ENCODE measurements at places on chromosomes 3 and 15.

DNA sequence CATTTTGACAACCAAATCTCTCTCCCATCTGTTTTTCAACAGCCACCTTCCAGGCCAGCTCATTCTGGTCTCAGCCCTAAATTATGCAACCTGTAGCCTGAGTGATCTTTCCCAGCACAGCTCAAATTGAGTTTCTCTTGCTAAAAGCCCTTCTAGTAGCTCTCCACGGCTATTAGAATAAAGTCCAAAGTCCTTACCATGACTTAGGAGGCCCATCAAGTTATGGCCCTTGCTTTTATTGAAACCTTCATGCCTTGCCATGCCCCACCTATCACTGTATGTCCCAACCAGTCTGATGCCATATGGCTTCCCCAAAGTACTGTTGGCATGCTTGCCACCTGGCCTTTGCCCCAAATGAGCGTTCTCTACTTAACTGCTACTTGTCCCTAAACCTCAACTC, 303.5 kb upstream of the GADL1 start:
- DNase-seq = no peak

DNA sequence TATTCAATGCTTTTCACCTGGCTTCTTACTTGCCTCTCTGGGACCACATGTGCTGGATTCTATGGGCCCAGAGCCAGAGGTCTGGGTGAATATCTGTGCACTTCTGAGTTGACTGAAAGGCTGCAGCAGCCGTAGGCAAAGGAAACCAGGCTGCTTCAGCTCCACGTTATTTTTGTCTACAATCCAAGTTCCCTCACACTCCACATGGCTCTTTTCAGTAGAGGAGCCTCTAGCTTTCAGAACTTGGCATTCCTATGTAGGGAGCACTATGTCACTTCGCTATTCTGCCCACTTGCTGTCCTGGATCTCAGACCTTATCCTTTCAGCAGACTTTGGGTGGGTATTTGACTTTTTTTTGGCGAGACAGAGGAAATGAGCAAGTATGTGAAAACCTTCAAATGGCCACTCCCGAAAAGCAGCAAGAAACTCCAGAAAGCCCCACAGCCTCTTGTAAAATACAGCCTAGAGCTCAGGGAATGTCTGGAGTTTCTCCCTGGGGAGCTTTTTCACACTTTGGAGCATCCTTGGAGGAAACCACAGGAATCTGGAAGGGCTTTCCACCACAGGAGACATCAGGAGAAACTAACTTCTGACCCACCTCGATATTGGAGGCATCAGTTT, 80.9 kb downstream of the DUT start:
- peak; percentile 72 for DNase-seq

DNA sequence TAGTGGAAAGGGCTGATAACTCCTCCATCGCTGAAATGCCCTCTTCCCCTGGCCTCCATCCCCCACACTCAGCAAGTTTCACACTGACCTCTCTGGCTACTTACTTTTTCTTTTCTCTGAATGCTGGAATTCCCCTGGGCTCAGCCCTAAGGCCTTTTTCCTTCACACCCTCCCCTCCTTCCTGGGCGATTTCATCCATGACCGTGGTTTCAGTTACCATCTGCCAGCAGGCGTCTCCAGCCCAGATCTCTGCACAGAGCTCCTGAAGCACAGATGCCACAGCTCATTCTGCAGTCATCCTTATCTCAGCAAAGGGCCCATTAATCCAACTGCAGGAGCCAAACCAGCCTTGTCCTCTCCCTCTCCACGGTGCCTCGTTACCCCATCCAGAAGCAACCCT, 114.0 kb downstream of the RFTN1 start:
- DNase-seq = peak; percentile 81

DNA sequence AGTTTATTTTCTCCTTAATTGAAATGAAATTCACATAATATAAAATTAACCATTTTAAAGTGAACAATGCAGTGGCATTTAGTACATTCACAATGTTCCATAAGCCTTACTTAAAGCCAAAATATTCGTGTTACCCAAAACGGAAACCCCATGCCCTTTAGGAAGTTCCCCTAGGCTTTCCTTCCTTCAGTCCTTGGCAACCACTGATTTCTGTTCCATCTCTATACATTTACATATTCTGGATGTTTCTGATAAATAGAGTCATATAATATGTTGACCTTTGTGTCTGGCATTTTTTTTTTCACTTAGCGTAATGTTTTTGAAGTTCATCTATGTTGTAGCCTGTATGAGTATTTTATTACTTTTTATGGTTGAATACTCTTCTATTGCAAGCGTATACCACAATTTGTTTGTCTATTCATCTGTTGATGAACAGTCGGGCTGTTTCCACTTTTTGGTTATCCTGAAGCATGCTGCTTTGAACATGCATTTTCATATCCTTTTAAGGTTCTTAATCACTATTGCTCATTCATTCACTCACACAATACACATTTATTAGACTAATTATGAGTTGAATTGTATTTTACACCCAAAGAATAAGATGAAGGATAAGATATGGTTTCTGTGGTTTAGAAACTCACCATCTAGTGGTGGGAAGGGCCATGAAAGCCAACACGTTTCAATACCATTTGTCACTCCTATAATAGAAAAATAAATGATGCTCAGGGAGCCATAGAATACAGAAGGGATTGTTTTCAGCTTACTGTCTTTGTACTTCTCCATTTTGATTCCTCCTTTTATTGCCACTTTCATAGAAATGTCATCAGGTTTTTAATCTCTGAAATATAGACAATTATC, 408.2 kb upstream of the CBLB start:
- no peak for DNase-seq

- DNase-seq = no peak
These were observed 63.9 kb upstream of the GATA2 start for GRCh38 chr3:128556907-128557306.

GRCh38 chr15:98121957-98122356, 161.5 kb downstream of the ARRDC4 start:
- DNase-seq = no peak

GRCh38 chr3:128347282-128347681, 119.4 kb downstream of the DNAJB8 start:
- no peak for DNase-seq

DNA sequence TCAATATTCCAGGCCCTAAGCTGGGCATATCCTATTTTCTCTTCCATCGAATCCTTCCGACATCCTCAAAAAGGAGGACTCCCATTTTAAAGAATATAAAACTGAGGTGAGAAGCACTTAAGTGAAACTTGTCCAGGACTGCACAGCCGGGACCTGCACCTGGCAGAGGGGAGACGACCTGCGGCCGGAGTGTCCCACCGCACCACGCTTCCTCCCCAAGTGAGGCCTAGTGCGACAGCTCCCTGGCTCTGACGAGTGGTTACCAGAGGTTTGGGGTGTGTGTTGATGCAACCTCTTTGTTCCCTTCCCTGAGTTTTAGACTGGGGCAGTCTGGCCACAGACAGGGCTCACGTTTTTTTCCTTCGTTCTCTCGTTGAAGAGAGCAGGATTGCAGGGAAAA, 24.9 kb upstream of the ATP2B2 start:
- DNase-seq = no peak

- no peak for DNase-seq
These were observed 215.6 kb downstream of the CBLB start for GRCh38 chr3:105653166-105653565.

DNA sequence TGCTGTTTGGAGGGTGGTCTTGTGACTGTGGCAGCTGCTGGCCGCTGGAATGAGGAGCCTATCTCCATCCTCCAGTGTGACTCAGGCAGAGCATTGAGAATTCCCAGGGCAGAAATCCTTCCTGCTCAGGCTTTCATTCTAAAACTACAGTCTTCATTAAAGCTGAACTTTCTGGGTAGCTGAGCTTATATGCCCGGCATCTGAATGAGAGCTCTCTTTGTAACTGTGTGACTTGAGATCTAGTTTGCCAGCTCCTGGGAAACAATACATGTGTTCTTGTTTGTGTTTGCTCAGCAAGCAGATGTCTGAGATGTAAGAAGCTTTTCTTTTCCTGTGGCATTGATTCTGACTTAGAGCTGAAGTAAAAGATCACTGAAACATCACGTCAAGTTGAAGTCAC, 22.4 kb downstream of the RLBP1 start:
- DNase-seq = no peak

GRCh38 chr3:139470199-139470598, 6.1 kb downstream of the RBP2 start:
- DNase-seq = no peak

- DNase-seq = no peak
These were observed 178.8 kb downstream of the SYNPR start for GRCh38 chr3:63456901-63457300.

GRCh38 chr3:190130696-190131095, 10.0 kb upstream of the P3H2 start:
- no peak for DNase-seq

- DNase-seq = peak; percentile 74
These were observed 348.6 kb downstream of the NLGN1 start for GRCh38 chr3:173745952-173746682.

GRCh38 chr3:12473511-12473910, 10.8 kb upstream of the TSEN2 start:
- no peak for DNase-seq

DNA sequence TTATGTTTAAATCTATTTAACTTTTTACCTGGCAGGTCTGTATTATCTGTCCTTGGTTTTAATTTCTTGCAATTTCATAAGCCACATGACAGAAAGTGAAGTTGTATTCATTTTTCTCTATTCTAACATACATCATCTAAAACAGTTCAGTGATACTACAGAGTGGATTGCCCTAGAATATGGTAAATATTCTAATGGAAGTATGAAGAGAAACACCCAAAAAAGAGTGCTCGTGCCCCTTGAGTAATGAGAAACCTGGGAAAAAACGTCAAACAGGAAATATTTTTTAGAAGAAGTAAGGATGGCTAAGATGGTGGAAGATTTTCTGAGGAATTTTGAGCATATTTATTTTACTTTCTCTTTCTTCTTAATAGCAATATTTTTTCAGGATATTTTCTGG, 261.1 kb upstream of the CBLB start:
- DNase-seq = no peak

GRCh38 chr15:73897441-73898261, 24.3 kb downstream of the TBC1D21 start:
- DNase-seq = peak; percentile 96

- no peak for DNase-seq
These were observed 11.2 kb downstream of the PTH1R start for GRCh38 chr3:46888705-46889104.

GRCh38 chr3:64345371-64345770, 120.1 kb upstream of the PRICKLE2 start:
- DNase-seq = peak; percentile 81

DNA sequence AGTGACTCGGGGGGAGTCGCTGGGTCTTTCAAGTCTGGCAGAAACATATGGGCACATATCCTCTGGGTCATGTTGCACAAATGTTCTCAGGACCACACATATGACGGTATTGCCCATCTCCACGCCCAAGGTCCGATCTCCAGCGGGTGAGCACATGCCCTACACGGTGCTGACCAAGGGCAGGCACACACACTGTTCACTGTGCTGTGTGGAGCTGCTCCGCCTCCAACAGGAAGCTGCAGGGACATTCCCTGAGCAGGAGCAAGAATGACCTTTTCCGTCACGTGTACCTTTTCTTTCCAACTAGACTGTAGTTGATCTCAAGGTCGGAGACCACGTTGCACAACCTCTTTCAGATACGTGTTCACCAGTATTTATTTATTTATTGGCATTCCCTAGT, 41.7 kb upstream of the B3GNT5 start:
- no peak for DNase-seq

GRCh38 chr3:31823184-31823583, 157.9 kb downstream of the OSBPL10 start:
- no peak for DNase-seq

- DNase-seq = no peak
These were observed 8.2 kb upstream of the TNIK start for GRCh38 chr3:171468296-171468906.

DNA sequence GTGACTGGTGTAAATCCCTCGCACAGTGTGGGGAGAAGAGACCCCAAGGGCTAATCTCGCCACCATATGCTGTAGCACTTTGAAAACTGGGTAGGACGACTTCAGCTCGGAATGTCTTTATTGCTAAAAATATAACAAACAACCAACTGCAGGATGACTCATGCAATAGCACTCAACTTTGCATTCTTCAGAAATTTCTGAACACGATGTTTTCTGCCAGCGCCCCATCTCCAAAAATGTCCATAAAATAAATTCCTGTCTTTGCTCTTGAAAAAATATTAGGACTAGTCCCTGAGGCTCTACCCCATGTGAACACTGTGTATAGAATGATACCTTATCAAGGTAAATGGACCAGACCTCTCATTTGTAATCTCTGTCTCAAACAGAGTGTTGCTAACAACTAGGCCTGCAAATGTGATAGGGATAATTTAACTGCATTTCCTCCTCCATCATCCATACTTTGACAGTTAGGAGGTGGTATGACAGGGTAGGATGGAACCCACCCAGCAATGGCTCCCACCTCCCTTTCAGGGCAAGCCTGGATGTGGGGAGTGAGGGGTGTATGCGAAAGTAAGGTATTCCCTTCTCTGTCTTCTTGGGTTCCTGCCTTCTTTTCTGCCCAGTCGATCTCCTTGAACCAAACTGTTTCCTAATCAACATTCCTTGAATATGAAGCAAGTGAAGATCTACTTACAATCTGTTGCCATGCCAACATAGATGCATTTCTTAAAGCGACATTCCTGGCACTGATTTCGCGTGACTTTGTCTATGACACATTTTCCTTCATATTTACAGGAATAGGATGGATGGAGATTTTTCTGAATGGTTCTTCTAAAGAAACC, 201.1 kb downstream of the NR1D2 start:
- peak; percentile 98 for DNase-seq

DNA sequence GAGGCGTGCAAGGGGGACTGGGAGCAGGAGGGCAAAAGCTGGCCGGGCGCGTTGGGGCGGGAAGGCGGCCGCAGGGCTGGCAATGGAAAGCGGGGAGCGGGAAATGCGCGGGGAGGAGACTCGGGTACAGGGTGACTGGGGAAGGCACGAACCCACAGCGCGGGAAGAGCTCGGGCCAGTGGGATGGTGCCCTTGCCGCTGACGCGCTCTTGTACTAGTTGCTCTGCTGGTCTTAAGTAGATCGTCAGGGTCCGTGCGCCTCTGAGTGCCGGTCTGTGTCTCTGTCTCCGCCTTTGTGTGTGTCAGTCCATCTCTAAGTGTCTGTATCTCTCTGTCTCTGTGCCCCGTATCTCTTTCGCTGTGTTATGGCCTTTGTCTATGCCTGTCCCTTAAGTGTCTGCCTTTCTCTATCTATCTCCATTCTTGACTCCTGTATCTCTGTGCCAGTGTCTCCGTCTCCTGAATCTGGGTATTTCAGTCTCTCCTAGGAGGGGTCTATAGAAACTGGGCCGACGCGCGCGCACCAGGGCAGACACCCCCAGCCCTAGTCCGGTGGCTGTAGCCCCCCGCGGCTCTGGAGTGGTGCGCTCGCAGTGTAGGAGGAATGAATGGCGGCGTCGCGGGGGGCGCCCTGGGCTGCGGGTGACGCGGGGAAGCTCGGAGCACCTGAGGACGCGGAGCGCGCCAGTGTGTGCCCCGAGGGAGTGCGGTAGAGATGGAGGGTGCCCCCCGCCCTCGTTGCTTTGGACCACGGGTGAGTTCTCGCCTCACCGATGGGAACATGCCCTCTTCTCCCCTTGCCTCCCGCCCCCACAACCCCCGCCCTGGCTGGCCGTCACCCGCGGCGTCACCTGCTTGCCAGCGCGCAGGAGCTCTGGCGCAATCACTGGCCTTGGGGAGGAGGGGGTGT, 756 bp upstream of the CAMK2N2 start:
- DNase-seq = no peak

- no peak for DNase-seq
These were observed 42.0 kb downstream of the BFSP2 start for GRCh38 chr3:133441867-133442270.

Data from HFFc6 (cell line).